ENCODE measurements at places on chromosomes 1 and 21.

- no peak for DNase-seq
Measured at GRCh38 chr1:204225841-204226735, 12.3 kb upstream of the GOLT1A start.

DNA sequence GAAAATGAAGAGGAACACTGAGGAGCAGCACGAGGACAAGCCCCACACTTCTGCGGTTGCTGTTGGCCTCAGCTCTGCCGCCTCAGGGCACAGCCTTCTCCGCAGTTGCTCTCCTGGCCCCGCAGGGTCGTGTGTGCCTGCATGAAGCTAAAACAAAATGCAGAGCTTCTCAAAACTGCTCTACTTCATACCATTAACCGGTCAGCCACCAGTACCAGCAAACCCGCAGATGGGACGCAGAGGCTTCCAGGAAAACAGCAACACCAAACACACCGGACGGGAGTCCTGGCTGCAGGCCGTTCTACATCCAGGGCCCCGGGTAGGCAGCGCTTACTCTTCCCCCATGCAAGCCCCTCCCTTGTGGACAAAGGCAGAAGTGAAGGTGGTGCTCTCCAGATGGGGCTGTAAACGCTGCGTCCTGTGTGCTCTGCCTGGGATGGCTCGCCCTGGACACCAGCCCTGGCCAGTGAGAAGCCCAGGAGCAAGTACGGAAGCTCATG, 7.1 kb upstream of the C1orf159 start:
- DNase-seq: no peak

- DNase-seq: no peak
Measured at GRCh38 chr1:46535063-46535462, 16.4 kb downstream of the KNCN start.

DNA sequence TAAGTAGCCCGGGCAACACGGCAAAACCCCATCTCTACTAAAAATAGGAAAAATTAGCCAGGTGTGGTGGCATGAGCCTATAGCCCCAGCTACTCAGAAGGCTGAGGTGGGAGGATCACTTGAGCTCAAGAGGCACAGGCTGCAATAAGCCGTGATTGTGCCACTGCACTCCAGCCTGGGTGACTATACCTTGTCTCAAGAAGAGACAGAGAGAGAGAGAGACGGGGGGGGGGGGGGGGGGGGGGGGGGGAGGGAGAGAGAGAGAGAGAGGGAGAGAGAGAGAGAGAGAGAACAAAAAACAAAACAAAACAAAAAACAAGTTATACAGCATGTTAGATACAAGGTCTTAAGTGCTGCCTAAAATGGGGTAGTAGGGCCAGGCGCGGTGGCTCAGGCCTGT, 77.8 kb upstream of the ZNF281 start:
- no peak for DNase-seq

DNA sequence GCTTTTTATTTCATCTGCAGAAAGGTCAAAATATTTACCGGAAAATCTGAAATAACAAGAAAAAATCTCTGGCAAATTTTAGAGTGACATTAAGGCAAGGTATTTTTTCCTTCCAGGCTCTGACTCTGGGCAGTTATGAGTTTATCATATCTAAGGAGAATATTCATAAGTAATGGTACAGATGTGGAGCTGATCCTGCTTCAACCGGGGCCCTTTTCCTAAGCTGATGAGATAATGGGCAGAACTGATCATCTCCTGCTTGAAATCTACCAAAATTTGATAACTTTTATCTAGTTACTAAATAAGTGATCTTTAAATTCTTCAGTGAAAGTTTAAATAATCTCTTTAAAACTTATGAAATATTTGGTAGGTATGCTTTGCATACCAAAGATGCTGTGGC, 211.6 kb downstream of the COL11A1 start:
- DNase-seq: no peak

GRCh38 chr1:44254392-44254910, 41.2 kb downstream of the DMAP1 start:
- no peak for DNase-seq

DNA sequence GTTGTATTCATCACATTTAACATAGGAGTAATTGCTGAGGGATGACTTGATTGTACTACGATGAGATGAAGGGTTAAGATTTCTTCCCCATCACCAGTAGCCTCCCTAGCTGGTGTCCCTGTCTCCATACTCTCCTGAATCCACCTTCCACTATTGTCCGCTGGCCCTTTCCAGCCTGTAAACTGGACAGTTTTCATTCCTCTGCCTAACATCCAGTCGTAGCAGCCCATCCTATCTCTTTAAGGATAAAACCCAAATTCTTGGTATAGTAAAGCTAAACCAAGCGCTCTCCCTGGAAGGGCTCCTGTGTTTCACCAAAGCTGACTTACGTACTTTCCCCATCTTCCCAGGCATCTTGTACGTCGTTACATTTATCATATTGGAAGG, 670 bp downstream of the COX20 start:
- DNase-seq: no peak

DNA sequence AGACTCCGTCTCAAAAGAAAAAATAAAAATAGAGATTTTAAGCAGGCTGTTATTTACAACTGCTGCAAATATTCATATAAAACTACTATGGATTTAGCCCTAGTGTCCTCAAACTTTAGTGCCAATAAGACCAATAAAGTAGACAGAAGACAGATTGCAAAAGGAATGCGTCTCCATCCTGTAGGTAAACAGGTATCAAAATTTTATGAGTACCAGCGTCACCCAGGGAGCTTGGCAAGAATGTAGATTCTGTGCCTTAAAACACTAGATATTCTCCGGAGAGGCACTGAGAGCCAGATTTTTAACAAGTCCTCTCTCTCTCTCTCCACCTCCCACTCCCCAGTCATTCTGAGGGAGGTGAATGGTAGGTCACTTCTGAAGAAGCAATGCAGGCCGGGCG, 18.4 kb downstream of the SMYD3 start:
- DNase-seq: no peak

DNA sequence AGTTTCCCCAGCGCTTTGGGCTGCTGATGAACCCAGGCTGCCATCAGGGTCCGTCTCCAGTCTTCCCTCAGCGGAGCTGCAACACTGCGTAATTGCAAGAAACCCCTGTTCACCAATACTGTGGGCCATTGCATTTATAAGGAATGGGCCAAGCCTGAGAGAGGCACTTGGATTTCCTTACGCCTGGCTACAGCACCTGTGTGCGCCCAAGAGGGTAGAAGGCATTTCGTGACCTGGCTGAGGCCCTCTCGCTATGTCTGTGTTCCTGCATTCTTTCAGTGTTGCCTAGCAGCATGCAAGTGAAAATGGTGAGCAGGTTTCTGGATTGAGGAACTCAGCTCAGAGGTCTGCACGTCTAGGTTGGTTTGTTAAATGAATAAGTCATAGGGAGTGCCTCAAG, 12.0 kb upstream of the OR2W3 start:
- no peak for DNase-seq

DNA sequence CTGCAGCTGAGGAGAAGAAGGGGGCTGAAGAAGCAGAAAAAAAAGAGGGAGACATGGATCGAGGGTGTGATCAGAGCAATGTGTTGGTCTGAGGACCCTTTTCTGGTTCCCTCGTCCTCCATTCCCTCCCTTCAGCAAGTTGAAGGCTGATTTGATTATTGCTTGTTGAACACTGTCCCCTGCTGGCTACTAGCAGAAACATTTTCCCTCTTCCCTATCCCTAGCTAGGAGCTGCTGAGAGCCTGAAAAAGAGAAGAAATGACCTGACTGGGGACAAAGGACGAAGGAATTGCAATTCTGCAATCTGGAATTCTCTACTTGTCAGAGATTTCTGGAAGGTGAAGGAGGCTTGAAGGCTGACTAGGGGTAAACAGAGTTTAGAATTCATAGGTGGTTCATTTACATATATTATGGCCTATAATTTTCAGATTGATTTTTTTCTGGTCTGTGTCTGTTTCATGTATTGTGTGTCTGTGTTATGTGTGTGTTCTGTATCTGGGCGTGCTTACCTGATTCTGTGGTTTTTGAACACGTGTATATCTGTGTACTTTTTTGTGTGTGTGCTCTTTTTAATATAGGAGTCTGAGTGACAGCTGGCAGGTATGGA, 9.8 kb downstream of the NHLH1 start:
- DNase-seq: peak; percentile 17

GRCh38 chr21:34201001-34201400, 127.6 kb downstream of the MRPS6 start:
- DNase-seq: no peak

- DNase-seq: no peak
Measured at GRCh38 chr1:172608098-172608601, 50.8 kb upstream of the FASLG start.

DNA sequence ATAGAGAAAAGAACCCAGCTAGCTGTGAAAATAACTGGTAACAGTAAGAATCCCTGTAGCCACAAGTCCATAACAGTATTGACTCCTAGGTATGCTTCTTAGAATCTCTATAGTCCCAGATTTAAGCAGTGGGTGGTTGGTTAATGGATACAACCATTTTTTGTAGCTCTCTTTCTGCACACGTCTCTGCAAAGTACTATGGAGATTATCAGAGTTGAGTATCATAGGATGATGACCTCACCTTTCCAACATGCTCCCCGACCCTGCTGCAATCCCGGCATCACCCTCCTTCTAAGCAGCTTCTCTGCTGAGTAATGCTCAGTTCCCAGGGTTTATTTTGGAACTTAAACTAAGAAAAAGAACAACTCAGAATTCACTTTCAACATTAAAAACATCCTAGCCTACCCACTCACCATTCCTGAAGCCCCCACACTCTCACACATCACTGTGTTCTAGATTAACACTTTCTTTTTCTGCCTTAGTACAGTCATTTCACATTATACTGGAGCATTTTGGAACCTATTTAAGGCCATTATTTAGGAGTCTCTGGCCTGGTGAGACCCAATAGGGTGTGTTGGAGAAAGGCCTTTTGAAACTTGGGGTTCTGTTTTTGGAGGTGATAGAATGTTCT, 2.7 kb downstream of the MLLT11 start:
- no peak for DNase-seq

DNA sequence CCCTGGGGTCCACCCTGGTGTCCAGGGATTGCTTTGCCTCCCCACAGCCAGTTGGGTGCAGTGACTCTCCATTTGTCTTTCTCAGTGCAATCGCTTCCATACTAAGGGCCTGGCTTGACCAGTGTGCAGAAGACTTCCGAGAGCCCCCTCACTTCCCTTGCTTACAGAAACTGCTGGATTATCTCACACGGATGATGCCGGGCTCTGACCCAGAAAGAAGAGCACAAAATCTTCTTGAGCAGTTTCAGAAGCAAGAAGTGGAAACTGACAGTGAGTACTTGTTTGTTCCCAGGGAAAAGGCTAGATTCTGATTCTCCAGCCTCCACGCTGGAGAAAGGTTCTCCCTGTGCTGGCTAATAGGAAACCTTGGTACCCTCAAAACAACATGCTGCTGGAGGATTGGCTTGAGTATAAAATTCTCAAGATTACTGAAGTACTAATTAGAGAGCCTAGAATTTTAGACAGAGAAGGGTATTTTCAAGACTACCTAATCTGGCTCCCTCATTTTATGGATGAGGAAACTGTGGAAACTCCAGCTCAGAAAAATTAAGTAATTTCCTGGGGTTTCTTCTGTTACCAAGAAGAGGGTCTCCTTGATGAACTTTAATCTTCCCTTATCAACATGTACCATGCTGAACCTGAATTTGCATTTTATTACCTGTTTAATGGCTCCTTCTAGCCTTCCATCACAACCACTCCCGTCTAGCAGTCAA, 75.8 kb downstream of the RGL1 start:
- DNase-seq: no peak

DNA sequence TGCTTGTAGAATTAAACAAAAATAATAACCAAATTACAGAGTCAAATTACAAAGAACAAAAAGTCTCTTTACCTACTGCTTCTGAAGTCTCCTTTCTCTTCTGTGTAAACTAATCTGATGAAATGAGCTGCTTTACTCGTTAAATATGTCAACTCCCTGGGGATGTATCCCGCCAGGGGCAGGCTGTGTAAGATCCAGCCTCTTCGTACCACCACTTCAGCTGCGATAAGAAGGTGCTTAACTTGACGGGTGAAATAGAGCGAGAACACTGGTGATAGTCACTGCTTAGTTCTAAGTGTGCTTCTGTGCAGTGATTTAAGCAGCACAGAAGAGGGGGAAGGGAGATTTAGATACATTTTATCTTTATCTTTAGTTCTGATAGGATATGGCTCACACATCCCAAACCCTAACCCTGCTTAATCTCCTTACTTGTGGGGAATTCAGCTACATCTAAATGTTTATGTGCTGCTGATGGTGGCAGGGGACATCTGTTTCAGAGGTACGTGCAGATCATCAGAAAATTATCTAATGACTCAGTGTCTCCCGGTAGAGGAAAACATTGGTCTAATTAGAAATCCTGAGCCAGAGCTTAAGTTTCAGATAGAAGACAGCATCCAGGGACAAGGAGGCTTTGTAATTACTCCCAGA, 46.0 kb downstream of the RHOU start:
- DNase-seq: no peak

- no peak for DNase-seq
Measured at GRCh38 chr1:26583646-26584485, 54.3 kb downstream of the RPS6KA1 start.

DNA sequence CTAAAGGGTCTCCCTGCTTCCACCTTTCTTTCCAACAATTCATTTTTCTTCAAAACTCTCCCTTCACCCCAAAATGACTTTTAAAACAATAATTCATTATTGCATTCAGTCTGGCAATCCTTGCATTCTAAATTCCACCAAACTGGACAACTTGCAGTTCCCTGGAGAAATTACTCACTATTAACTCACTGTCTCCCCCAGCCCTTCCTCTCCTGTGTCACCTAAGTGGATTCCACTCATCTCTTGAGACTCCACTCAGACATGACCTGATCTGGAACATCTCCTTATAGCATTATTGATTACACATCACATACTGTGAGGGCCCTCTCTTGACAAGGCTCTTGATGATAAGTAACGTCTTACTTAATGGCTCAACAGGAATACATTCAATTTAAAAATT, 257.1 kb downstream of the BRINP2 start:
- no peak for DNase-seq

DNA sequence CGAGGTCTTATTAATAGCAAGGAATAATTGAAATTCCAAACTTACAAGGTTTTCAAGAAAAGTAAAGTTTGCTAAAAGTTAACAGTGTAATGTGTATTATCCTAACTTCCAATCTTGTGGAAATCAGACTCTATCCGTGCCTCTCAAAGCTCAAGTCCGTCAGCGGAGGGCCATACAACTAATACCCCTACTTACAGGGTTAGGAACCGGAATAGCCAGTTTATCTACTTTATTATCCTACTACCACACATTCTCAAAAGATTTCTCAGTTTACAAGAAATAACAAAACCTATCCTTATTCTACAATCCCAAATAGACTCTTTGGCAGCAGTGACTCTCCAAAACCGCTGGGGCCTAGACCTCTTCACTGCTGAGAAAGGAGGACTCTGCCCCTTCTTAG, 457.8 kb downstream of the PTPRC start:
- no peak for DNase-seq

Data from stimulated activated CD4-positive, alpha-beta T cell treated with anti-CD3 and anti-CD28 coated beads, Interleukin-1b, Interleukin-23, amount 100 ng/mL, for 4 hours (primary cell).